Fibroblast of skin of left quadriceps (primary cell): ENCODE measurements at places on chromosomes 1 and 21.

DNA sequence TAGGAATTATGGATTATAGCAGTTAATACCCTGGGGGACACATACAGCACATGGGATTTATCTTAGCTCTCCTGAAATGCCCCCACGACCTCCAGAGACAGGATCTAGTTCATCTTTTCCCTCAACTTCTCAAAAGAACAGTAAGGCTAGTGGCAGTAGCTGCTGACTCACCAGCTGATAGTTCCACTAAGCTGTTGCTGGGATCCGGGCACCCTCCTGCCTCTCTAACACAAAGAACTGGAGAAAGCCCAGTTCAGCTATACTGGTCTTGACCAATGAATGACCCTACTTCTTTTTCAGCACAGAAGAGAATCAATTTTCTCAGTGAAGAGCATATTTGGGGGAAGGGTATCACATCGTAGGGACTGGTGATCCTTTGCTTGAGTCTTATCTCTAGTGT is 84.1 kb downstream of the PGBD5 start:
- DNase-seq = no peak

DNA sequence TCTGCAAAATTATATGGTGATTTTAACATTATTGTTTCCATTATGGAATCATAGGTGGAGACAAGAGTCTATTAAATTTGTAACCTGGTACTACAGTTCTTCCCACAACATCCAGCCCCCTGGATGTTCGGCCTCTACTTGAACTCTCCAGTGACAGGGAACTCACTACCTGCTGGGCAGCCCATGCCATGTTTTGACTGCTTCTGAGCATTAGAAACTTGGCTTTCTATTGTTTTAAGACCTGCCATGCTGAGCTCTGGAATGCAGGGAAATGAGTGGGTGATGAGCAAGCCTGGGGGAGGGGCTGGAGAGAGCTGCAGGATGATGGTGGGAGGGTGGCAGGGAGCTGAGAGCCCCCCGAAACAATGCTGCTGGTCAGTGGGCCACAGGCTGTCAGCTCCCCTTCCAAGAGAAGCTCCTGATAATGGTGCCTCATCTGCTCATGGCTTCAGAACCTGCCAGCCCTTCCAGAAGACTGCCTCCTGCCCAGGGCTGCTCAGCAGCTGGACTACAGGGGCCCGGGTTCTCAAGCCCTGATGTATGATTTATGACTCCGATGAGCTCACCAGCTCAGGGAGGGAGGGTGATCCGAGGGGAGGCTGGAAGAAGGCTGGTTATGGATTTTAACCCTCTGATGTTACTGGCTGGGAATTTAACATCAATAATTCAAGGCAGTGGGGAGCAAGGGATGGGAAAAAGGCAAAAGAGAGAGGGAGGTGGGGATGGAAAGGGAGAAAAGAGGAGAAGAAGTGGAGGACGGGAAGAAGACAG is 205.0 kb downstream of the HIVEP3 start:
- DNase-seq = peak; percentile 90

GRCh38 chr1:75672528-75673393 is 51.7 kb upstream of the ACADM start:
- DNase-seq = peak; percentile 60

- no peak for DNase-seq
These were observed 41.3 kb downstream of the WDTC1 start for GRCh38 chr1:27275696-27276095.

DNA sequence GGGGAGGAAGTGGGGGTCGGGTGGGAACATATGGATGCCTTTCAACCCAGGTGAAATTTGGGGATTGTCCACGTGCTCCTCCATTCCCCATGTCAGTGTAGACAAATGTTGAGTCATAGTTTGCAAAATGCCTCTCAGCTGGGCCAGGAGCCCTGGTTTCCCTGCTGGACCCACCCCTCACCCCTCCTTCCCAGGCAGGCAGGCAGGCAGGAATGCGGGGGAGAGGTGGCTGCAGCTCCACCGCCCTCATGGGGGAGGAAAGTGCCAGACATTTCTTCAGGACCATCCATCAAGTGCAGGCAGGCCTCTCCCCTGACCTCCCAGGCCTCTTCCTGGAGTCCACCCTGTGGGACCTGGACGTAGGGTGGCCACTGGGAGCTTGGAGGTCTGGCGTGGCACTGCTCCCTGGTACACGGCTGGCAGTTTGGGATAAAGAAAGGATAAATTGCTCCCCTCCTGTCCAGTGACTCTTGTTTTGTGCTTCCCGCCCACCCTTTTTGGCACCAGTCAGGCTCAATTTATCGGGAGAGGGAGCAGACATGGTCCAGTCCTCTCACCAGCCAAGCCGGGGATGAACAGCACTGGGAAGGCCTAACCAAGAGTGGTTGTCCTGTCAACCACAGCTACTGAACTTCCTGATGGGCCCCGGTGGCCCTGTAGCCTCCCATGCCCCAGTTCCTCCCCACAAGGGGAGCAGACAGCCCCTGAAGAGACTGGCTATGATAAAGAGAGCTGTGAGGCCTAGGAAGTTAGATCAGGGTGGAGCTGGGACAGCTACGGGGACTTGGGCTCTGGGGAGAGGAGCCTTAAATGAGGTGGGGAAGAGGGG is 18.9 kb downstream of the NPR1 start:
- no peak for DNase-seq

- DNase-seq = no peak
These were observed 4.0 kb upstream of the PLCH2 start for GRCh38 chr1:2472109-2472508.

DNA sequence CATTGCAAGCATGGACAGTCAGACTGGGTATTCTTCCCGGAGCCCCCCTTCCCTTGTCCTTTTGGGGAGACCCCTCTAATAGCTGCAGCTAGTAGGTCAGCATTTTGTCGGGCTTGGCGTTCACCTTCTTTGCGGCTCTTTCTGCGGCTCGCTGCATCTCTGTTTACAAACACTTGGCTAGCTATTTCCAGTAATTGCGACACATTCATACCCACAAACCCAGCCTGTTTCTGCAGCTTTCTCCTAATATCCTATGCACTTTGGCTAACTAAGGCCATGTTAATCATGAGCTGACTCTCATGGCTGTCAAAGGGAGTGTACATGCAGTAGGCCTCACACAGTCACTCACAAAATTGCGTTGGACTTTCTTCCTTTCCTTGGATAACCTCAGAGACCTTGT is 716.4 kb downstream of the AMY1C start:
- no peak for DNase-seq

DNA sequence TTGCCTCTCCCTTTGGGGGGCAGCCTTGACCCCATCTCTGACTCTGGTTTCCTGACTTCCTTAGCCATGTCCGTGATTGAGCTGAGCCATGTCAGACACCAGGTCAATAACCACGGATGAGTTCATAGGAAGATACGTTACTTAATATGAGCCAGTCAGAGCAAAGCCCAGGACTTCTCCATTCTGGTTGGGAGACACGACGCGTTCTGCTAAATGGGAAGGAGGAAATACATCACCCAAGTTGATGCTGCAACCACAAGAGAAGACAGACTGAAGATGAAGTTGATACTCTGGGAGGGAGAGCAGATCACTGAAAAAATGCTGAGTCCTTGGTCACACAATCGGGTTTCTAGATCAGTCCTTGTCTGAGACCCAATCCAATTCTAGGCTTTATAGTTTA is 90.9 kb downstream of the MATN1 start:
- no peak for DNase-seq

DNA sequence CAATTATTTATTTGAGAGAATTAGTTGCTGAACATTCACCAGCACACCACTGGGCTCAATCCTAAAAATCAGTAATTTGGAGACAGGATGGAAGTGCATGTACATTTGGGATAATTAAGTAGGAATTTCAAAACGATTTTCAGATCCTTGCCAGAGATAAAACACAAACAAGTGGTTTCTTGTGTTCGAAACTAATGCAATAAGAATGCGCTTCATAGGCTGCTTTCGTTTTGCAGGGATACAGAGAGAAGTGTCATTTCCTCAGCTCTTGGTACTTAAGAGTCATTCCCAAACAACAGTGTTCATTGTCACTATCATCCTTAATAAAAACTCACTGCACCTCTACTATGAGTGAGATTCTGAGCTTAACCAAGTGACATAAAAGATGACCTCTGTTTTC is 20.6 kb upstream of the USP24 start:
- DNase-seq = peak; percentile 67

- DNase-seq = peak; percentile 51
These were observed 138.5 kb downstream of the SLC45A1 start for GRCh38 chr1:8456308-8456912.

GRCh38 chr1:229296541-229296941 is 25.6 kb downstream of the RAB4A start:
- peak; percentile 52 for DNase-seq

- DNase-seq = no peak
These were observed 347.5 kb downstream of the SMYD3 start for GRCh38 chr1:246159279-246160227.

GRCh38 chr21:15130751-15131150 is 66.0 kb upstream of the NRIP1 start:
- DNase-seq = no peak

DNA sequence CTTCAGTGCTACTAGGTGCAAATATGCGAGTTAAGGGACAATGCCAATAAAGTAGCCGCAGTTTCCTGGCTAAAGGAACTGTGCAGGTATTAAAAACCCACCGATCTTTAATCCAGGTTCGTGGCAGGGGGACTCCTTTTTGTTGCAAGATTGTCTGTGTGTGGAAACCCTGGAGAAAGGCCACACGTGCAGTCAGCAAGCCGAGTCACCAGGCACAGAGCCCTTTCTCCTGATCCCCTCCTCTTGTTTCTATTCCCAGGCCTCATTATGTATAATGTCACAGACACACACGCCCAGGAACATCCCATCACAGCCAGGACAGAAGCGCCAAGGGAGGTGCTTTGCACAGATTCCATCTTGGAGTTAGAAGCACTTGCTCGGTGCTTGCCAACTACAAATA is 528.9 kb downstream of the KIF26B start:
- no peak for DNase-seq

DNA sequence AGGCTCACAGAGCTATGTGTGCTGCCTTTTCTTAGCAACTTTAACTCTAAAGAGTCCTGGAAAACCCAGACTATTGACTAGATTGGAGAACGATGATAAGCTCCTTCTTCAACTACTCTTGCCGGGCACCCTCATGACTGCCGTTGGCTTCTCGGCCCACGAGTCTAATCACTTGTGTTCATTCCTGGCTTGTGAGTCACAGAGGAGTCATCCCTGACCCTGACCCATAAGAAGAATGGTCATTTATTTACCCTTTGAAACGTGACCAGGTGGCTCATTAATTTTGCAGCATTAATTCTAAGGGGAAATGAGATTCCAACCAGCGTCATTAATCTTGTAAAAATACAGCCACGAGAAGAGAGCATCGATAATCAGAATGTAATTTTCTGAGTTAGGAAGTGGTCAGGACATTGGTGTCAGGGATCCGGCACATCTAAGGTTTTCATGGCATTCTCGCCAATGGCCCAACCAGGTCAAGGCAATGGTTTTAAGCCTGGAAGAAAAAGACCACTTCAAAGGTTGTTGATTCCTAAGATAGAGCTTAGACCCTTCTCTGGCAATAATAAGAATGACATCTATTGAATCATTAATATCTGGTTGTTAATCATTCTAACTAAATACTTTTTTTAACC is 183.6 kb upstream of the RUNX1 start:
- DNase-seq = no peak

GRCh38 chr1:219371471-219371870 is 197.8 kb downstream of the LYPLAL1 start:
- no peak for DNase-seq

DNA sequence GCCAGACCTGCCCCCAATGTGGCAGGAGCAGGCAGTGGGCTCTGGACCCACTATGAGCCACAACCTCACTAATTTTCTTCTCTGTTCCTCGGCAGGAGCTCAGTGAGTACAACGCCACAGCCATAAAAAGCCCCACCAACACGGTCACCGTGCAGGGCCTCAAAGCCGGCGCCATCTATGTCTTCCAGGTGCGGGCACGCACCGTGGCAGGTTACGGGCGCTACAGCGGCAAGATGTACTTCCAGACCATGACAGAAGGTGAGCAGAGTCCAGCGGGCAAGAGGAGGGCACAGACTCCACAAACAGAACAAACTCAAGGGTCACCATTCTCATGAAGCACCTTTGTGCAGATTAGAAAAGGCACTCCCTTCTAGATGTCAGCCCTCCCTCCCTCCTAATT is 79.9 kb downstream of the LACTBL1 start:
- no peak for DNase-seq

DNA sequence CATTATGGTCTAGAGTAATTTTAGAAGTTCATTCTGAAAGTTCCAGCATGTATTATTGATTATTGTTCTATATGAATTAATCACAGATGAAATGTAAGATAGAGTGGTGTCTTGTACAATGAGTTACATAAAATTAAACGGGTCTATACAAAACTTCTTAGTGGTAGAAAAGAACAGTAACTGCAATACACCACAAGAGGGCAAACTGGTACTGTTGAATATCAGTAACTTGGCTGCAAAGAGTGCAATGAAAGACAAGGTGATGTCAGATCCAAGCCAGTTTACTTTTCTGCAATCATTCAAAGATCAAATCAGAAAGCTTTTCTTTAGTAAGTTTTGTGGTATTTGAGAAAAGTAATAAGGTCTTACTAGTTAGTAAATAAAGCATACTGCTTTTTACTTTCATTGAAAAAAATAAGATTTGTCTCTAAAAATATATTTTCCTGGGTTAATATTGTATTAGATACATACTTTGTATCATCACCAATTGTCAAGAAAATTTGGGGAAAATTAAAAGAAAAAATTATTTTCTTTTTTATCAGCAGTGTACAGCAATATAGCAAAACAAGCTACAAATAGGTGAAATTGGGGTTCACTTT is 66.4 kb upstream of the BTG3 start:
- peak; percentile 31 for DNase-seq

GRCh38 chr1:39668111-39668510 is 3.8 kb downstream of the NT5C1A start:
- no peak for DNase-seq

DNA sequence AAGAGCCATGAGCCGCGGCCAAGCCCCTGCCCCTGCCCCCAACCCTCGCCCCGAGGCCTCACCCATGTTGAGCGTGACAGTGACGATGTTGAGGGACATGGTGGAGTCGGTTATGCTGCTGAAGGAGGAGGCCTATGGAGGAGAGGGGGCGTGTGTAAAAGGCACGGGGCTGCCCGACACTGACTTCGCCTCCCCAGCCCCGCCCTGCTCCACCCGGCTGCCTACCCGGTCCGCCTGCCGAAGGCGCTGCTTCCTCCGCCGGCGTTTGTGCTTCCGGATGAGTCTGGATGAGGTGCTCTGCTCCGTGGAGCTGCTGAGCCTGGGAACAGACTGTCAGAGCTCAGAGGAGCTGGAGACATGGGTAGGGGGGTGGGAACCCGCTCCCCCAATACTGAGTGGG is 9.0 kb downstream of the DVL1 start:
- DNase-seq = no peak

- DNase-seq = no peak
These were observed 41.5 kb downstream of the LGR6 start for GRCh38 chr1:202235003-202235660.

DNA sequence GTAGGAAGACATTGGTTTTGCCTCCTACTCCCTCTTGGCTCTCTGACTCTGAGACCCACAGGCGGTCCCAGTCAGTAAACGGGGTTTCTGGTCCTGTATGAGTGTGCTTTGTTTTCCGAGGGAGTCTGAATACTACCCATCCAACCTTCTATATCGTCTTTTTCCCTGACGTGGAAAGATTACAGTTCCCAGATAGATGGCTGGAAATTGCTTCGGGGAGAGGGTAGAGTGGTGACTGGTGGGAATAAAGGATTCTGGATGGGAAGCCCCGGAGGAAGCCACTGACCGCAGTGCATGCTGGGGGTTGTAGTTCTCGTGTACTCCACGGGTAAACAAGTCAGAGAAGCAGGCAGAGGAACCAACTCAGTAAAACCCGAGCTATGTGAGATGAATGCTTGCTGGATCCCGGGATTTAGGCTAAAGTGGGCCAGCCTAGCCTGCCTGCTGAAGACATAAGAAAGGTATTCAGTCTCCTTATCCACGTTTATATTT is 66.2 kb upstream of the IRF2BP2 start:
- DNase-seq = peak; percentile 55
